ENCODE measurements at places on chromosomes 3 and 15.
A peak's percentile ranks its signal among the peaks of the same experiment; 100 is the strongest.

DNA sequence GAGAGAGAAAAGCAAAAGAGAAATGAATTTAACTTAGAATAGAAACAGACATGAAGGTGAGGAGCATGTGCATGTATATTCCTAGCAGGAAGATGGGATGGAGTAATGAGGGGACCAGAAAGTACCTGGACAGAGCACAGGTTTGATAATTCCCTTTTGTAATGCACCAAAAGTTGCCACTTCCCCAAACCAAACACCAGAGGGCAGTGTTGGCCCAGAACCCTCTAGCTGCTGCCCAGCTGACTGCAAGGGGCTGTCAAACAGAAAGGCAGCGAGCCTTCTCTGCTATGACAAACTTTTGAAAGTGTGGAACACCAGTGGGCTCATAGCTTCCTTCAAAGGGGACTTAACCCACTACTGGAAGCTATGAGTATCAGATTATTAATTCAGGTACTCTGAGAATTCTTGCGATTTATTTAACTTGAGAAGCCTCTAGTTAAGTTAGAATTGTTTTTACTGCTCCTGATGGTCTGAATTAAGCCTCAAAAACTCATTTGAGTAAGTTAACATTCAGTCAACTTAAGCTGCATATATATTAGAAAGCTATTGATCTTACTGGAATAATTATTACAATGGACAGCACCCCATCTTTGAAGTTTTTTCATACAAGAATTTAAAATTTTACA, 234.9 kb downstream of the NEK10 start:
- DNase-seq: peak; percentile 36

- peak; percentile 27 for DNase-seq
These were observed 187.3 kb upstream of the ATP11B start for GRCh38 chr3:182605882-182606611.

DNA sequence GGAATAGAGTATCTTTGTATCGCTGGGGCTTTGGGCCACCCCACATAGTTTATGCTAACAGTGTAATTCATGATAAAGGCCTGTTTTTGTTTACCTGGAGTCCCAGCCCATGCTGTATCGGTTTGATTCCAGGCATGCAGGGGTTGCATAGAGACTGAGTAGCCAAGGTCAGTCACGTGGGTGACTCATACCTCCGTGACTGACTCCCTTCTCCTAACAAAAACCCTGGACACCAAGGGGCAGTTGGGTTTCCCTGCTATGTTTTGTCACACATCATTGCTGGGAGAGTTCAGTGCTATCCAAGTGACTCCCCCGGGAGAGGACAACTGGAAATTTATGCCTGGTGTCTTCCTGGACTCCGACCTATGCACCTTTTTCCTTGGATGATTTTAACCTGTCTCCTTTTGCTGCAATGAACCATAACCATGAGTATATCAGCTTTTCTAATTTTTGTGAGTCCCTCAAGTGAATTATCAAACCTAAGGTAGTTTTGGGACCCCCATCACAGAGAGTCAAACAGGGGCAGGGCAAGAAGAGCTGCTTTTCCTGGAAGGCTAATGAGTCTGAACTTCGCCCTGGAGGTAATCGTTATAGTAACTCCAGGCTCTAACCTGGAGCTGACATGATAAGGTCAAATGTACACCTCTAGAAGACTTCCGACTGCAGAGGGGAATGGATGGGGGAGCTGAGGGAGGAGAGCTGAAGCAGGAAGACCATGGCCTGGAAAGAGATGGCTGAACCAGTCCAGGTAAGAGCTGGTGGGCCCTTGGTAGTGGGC, 57.0 kb downstream of the SRGAP3 start:
- no peak for DNase-seq

DNA sequence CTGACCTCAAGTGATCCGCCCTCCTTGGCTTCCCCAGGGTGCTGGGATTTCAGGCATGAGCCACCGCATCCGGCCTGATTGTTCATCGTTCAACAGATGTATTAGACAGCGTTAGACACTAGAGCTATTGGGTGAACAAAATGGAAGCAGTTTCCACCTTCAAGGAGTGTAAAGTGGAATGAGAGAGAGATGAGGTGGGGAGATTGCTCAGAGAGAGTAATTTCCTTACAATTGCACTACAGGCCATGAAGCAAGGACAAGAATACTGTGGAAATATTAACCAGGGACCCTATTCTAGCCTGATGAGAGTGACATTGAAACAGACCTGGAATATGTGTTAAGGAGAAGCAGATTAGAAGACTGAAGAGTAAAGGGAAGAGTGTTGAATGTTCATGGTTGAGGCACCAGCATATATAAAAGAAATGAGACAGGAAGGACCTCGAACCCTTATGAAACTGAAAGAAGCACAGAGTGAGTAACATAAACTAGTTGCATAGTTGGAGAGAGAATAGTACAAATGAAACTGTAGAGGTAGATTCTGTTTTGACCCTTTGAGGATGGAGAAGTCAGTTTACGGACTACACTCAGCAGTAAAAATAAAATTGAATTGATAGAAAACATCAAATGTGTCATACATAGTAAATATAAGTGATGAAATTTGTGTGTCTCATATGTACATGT, 7.2 kb downstream of the RTF1 start:
- DNase-seq: no peak

DNA sequence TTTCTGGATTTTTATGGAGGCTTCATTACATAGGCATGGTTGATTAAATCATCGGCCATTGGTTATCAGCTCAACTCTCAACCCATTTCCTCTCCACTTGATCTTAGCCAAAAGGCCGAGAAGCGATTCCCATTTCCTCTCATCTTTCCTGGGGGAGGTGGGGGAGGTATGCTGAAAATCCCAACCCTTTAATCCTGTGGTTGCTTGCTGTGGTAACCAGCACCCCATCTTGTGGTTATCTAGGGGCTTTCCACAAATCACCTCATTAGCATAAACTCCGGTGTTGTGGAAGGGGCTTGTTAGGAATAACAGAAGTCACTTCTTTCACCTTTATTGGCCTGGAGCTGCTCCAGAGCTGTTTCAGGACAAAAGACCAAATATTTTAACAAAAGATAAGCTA, 20.9 kb downstream of the PDE8A start:
- no peak for DNase-seq

DNA sequence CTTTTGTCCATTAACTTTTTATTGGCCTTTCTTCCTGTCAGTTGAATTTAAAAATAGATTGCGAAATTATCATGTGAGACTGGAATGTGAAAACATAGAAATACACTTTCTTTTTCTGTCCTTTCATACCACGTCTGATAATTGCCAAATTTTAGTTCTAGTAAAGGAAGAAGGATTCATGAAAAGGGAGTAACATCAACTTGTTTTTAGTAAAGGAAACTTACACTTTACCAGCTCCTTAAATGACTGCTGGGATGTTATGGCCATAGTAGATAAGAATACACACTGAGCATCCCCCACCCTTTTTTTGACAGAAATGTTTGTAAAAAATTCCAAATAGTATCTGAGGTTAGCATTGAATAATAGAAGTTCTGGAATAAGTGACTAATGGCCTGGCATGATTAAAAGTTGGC, 137.9 kb downstream of the NEO1 start:
- no peak for DNase-seq

- DNase-seq: no peak
These were observed 82.0 kb downstream of the NR2E3 start for GRCh38 chr15:71892335-71892734.

GRCh38 chr15:40762919-40763800, 708 bp upstream of the GCHFR start:
- DNase-seq: peak; percentile 87

- DNase-seq: no peak
These were observed 562 bp downstream of the NBEAL2 start for GRCh38 chr3:46979958-46980497.

GRCh38 chr3:154182975-154183374, 61.8 kb downstream of the ARHGEF26 start:
- DNase-seq: no peak

DNA sequence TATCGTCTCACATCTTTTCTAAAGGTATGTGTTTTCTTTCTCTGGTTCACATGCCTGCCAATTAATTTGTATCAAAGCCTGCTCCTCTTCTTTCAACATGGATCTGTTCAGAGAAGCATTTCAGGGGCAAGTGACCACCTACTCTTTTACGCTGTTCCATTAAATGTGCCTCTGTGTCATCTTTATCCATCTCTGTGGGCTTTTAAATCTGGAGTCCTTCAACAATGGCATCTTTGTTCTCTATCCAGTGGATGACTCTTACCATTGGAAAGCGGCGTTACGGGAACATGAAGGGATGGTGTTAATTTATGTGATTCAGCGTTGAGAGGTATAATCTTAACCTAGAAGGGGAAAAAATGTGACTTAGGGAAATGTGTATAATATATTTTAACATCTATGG, 92.7 kb upstream of the CFAP20DC start:
- no peak for DNase-seq

GRCh38 chr3:9351709-9352126, 11.1 kb upstream of the THUMPD3 start:
- no peak for DNase-seq

- no peak for DNase-seq
These were observed 10.4 kb downstream of the SOX2 start for GRCh38 chr3:181722156-181722555.

DNA sequence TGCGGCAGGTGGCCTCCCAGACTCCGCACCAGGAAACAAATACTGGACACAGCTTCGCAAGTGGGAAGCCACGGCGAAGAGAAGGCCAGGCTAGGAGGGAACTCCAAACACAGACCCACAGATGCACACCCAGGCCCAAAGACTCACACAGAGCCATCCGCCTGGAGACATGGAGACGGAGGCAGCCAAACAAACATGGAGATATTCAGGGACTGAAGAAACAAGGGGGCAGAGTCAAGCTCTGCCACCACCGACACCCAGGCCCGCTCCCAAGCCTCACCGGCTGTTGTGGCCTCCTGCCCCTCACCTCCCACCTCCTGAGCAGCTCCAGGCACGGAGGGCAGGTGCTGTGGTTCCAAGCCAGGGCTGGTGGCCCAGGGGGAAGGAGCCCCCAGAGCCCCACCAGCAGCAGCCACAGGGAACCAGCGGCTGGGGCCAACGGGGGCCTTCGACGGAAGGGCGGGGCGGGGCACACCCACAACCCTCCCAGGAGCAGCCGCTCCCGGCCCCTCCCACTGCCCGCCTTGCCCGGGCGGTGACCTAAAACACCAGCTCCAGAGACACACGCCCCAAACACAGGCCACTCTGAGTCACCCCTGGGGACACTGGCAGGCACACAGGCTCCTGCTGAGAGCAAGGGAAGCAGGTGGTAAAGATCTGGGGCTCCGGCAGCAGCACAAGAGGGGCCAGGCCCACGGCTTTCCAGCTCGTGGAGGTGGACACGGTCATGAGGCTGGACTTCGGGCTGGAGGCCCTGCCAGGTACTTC, 31.9 kb downstream of the TNK2 start:
- DNase-seq: no peak
